ENCODE measurements at places on chromosomes 4 and X.

GRCh38 chr4:113148925-113149324 is 99.5 kb downstream of the ANK2 start:
- no peak for DNase-seq

- peak; percentile 77 for DNase-seq
Observed at GRCh38 chr4:152591396-152591795, 55.5 kb upstream of the FBXW7 start.

DNA sequence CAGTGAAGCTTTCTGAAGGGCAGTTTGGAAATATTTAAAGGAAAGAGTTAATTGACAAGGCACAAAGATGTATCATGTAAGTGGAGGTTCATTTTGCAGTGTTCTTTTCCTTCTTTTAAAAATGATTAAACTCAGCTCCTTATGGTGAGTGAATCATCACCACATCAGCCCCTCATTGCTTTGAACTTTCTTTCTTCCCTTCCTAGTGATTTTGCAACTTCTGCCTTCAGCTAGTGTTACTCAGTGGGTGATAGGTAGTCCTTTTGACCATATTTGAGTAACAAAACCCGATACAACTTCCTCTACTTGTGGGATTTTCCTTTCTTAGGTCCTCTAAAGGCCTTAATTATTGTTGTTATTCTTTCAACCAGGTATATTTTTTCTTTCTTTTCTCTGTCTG is 8.2 kb downstream of the ZCCHC4 start:
- no peak for DNase-seq

- peak; percentile 33 for DNase-seq
Observed at GRCh38 chrX:19824603-19825002, 62.8 kb downstream of the SH3KBP1 start.

- DNase-seq: no peak
Observed at GRCh38 chr4:143585548-143585947, 72.0 kb downstream of the SMARCA5 start.

- DNase-seq: no peak
Observed at GRCh38 chrX:101385795-101386541, at the start of gene BTK. Gene BTK (minus strand): TSS chrX:101386191. CDS start chrX:101375284, 10,907 bp downstream.

DNA sequence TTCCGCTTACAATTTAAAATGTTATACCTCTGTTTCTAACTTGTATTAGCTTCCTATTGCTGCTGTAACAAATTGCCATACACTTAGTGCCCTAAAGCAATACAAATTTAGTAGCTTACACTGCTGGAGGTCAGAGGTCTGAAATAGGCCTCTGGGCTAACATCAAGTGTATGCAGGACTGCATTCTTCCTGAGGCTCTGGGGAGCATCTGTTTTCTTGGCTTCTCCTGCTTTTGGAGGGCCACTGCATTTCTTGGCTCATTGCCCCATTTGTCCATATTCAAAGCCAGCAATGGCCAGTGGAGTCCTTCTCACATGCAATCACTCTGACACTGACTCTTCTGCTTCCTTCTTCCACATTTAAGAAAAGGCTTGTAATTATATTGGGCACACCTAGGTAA is 639.8 kb upstream of the INTU start:
- DNase-seq: no peak

- no peak for DNase-seq
Observed at GRCh38 chr4:152705903-152706302, 26.1 kb upstream of the TMEM154 start.

DNA sequence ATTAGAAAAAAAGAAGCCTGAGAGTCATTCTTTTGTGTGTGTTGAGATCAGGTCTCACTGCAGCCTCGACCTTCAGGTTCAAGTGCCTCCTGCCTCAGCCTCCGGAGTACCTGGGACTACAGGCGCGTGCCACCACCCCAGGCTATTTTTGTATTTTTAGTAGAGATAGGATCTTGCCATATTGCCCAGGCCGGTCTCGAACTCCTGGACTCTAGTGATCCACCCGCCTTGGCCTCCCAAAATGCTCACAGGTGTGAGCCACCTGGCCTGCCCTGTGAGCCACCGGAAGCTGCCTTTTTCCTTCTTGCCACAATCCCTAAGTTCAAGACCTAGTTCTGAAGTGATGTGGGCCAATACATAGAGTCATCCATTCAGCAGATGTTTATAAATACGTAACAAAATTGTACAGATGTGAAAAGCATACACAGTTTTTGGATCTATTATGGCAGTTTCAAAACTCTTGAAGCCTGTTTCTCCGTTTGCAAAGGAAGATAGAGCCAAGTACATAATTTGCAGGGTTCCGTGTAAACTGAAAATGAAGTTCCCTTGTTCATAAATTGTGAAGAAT is 536 bp upstream of the CTSO start:
- DNase-seq: no peak

DNA sequence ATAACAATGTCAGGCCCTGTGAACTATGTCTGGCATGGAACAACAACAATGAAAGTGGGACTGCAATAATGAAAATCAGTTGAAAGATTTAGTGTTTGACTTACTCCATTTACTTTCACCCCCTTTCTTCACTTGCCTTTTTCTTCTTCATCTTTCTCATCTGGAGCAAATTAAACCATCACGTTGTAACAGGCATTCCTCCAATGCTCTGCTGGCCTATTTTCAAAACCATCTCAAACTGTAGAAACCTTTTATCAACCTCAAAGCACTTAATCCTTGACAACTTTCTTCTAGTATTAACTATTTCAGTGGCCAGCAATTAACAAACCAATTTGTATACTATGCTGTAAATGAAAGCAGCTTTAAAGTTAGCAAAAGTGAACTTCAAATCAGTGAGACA is 8.3 kb downstream of the KLHL13 start:
- DNase-seq: peak; percentile 27

GRCh38 chr4:84623661-84624060 is 40.7 kb downstream of the CDS1 start:
- DNase-seq: no peak

DNA sequence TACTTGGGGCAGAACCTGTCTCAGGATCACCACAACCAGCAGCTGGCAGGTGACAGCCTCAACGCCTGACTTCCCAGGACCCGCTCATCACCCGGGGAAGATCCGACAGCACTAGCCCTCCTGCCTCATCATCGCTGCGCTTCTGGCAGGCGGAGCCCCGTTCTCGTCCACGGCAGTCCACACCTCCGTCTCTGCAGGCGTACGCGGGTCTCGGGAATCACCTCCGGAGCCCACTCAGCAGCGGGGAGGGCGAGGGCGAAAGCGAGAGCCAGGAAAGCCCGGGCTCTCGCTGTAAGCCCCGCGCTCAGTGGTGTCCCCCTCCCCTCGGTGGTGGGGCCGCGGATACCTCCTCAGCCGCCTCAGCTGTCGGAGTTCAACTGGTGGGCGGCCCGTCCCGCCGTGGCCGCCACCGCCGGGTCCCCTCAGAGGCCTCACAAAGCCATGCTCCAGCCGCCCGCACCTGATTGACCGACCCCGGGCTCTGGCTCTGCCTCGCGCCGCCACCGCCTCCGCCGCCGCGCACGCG is 518 bp upstream of the CNKSR2 start:
- no peak for DNase-seq

DNA sequence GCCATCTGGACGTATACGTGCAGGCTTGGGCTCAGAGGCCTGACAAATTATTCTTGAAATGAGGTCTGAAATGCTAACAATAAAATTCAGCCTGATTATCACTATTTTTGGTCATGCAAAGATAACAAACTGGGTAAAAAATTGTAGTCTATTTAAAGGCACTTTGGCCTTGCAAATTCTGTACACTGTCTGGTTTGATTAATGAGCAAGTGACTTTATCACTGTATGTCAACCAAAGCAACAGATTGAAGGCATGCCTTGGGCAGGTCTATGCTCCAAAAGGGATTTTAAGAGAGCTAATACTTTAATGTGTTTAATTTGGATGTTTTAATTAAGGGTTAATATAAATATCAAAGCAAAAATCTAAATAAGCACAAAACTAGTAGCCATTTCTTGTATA is 1034.9 kb upstream of the GRID2 start:
- DNase-seq: no peak

GRCh38 chr4:89658701-89659024 is 178.3 kb downstream of the SNCA start:
- no peak for DNase-seq

DNA sequence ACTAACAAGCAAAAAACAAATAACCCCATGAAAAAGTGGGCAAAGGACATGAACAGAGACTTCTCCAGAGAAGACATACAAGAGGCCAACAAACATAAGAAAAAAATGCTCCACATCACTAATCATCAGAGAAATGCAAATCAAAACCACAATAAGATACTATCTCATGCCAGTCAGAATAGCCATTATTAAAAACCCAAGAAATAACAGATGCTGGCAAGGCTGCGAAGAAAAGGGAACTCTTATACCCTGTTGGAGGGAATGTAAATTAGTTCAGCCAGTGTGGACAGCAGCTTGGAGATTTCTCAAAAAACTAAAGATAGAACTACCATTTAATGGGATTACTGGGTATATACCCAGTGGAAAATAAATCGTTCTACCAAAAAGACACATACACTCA is 79.6 kb downstream of the MAPK10 start:
- no peak for DNase-seq

DNA sequence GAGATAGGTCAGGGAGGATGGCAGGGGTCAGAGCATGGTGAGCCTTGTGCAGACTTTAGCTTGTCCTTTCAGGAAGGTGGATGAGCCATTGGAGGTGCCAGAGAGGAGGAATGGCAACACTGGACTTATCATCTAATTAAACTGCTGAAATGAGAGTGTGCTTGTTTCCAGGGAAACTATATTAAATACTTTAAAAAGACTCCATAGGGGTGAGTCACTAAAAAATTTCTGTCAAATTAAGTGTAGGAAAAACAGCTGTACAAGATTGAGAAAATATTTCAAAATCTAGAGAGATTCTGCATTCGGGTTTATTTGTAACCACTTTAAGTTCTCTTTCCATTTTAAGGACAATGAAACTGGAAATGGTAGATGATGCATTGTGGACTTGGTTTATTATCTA is 11.4 kb downstream of the FRAS1 start:
- DNase-seq: no peak

DNA sequence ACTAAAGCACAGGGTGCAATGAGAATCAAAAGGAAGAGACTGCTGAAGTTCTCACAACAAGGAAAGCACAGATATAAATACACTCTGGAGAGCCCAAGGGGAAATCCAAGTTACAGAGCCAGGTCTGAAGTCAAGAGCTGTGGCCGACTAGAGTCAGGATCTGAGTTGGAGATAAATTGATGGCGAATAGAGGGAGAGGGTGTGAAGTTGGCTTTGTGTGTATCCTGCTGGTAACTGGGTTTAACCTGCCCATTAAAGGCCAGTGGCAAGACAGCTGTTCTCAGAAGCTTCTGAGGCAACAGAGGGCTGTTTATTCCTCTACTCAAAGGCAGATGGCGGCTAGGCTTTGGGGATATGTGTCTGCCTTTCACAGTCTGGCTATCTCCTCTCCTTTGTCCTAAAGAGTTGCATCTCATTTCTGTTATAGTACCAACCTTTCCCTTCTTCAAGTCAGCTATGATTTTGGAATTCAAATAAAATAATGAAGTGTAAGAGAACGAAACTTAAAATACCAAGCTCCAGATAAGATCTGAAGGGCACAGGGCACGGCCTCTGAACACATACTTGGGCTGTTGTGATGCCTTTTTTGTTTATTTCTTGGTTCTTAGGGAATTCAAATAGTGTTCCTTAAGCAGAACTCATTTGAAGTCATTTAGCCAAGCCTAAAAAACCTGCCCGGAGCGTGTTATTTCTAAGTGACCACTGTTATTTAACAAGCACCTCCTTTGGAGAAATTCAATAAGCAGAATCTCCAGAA is 142.1 kb downstream of the APBB2 start:
- no peak for DNase-seq

GRCh38 chr4:15665753-15666365 is 10.7 kb upstream of the FBXL5 start:
- no peak for DNase-seq

DNA sequence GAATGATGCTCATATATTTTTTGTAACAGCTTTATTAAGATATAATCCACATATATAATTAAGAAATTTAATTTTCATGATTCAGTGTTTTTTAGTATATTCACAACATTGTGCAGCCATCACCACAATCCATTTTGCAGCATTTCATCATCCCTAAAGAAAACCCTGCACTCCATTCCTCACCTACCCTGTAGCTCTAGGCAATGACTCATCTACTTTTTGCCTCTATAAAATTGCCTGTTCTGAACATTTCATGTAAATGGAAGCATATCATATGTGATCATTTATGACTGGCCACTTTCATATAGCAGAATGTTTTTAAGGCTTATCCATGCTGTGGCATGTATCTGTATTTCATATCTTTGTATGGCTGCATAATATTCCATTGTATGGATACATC is 339.9 kb downstream of the MAPK10 start:
- DNase-seq: no peak

DNA sequence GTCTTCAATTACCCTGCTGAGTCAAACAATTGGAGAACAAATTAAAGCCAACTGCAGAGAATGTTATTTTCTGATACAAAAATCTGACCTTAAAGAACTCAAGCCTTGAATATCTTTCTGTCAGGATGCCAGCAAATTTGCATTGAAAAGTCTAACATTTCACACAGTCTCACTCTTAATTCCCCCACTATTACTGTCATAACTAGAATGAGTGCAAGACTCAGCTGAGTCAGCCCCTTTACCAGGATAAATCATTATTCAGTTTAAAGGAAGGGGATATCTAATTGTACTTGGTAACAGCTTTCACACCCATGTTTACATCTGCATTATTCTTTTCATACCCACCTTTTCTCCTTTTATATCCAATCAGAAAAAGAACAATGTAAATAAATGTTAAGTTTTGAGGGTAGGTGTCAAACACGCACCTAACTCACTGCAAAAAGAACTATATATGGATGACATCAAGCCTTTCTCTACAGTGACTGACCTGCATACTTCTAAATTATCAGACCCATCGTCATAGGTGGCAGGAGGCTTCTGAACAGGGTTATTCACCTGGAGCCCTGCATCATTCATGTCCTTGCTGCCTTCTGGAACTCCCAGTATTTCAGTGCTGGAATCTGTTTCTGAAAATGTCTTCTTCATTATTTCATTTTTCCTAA is 117.4 kb downstream of the TMA16 start:
- no peak for DNase-seq

DNA sequence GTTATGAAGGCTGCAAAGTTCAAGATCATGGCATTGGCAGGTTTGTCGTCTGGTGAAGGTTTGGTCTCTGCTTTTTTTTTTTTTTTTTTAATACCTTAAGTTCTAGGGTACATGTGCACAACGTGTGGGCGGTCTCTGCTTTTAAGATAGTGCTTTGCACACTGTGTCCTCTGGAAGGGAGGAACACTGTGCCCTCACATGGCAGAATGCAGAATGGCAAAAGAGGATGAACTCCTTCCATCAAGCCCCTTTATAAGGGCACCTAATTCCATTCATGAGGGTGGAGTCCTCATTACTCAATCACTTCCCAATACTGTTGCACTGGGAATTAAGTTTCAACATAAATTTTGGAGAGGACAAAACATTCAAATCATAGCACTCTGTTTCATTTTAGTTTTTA is 101.4 kb downstream of the GLRA2 start:
- no peak for DNase-seq

- no peak for DNase-seq
Observed at GRCh38 chr4:8848507-8849265, 23.0 kb downstream of the HMX1 start.

- no peak for DNase-seq
Observed at GRCh38 chrX:94454606-94455005, 780.6 kb downstream of the FAM133A start.

- no peak for DNase-seq
Observed at GRCh38 chr4:47617607-47618006, 132.5 kb downstream of the ATP10D start.

GRCh38 chr4:176656108-176656507 is 136.6 kb downstream of the VEGFC start:
- DNase-seq: peak; percentile 17

- no peak for DNase-seq
Observed at GRCh38 chr4:48877827-48878535, 28.6 kb downstream of the OCIAD2 start.

All from eye (tissue), 1 donor.